Cortex of kidney (tissue), 1 donor: ENCODE measurements at places on chromosomes 6 and 20.

- no peak for DNase-seq
Observed at GRCh38 chr6:82237013-82237412, 10.5 kb downstream of the IBTK start.

GRCh38 chr6:104956731-104957294, at the start of gene LIN28B:
Gene LIN28B, plus strand, starts transcription at chr6:104957107. Its CDS starts 144 bp downstream, at chr6:104957251.
- no peak for DNase-seq

- no peak for DNase-seq
Observed at GRCh38 chr6:161532536-161532935, 258.7 kb upstream of the AGPAT4 start.

- DNase-seq: no peak
Observed at GRCh38 chr6:54232703-54233102, 75.5 kb upstream of the TINAG start.

- no peak for DNase-seq
Observed at GRCh38 chr6:16333580-16333979, 95.2 kb downstream of the GMPR start.

- DNase-seq: no peak
Observed at GRCh38 chr6:127968394-127968793, 67.5 kb upstream of the THEMIS start.

DNA sequence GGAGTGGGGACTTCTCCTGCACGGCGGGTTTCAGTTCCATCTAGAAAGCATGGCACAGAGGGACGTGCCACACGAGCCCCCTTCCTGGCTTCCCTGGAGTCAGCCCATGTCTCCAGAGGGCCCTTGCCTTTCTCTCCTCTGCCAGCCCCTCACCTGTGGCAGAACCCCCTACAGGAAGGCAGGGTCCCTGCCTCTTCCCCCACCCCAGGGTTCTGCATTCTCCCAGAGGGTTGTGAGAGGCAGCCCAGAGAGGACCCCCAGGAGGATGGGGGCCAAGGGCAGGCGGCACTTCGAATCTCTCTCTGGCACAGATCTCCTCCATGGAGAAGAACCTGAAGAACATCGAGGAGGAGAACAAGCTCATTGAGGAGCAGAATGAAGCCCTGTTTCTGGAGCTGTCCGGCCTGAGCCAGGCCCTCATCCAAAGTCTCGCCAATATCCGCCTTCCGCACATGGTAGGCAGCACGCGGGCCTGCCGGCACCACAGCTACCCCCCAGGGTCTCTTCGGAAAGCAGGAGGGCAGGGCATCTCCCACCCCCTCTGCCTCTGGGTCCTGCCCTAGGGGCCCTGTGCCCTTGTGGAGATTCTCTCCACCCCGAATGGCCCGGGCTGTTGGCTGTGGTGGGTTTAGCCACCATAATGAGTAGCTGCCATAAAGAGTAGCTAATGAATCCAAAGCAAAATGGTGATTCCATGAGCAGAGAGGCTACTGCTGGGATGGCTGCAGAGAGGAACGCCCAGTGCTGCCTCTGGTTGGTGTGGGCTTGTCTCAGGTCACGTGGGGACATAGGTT, 15.9 kb upstream of the PCMTD2 start:
- no peak for DNase-seq

DNA sequence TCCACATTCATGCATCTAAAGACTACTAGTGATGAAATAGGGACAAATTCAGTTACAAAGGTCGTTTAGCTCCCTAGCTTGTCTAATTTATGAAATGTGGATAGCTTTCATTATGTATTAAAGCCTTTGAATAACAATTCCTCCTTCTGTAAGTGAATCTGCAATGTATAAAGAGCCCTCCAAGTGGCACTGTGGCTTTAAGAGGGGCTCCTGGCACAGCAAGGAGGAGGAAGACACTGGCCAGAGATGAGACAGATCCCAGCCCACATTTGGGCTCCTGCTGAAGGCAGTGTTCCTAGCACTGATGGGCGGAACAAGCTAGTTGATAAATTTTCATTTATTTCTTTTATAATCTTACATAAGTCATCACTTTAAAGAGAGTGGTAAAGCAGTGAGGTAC, 17.6 kb upstream of the FUCA2 start:
- no peak for DNase-seq
